Stimulated activated CD4-positive, alpha-beta T cell treated with anti-CD3 and anti-CD28 coated beads, Interleukin-1b, Interleukin-23, amount 100 ng/mL, for 48 hours (primary cell): ENCODE measurements at places on chromosomes 5 and 9.

DNA sequence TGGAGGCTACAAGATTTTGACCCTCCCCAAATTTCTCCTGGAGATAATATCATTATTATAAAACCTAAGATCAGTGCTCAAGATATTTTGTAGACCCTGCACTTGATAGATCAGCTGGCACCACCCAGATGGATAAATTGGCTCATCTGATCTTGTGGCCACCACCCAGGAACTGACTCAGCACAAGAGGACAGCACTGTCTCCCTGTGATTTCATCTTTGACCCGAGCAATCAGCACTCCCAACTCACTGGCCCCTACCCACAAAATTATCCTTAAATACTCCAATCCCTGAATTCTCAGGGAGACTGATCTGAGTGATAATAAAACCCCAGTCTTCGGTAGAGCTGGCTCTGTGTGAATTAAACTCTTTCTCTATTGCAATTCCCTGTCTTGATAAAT lies 34.5 kb upstream of the TENT2 start:
- no peak for DNase-seq

GRCh38 chr5:17203329-17204132 lies 13.9 kb upstream of the BASP1 start:
- no peak for DNase-seq

- DNase-seq = no peak
Observed at GRCh38 chr9:1071730-1072129, 21.6 kb downstream of the DMRT2 start.

GRCh38 chr5:117475919-117476318 lies 901.3 kb upstream of the SEMA6A start:
- no peak for DNase-seq

- DNase-seq = no peak
Observed at GRCh38 chr5:145855763-145856267, 17.0 kb downstream of the GRXCR2 start.

DNA sequence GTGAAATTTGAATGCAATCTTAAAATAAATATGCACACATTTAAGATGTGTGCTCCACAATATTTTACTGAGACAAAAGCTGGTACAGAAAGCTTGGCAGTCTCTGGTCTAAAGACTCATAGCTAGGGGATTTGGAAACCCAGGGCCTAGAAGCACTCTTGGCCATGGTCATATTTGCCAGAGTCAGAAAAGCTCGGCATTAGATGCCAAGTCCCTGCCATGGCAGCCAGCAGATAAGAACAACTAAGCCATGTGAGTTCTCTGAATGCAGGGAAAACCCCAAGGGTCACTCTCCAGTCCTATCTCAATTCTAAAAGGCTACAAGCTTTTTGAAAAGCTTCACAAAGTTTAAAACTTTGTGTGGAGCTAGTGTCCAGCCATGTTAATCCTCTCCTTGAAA lies 119.5 kb downstream of the FAM114A2 start:
- DNase-seq = no peak

GRCh38 chr5:97839341-97840086 lies 656.5 kb upstream of the RIOK2 start:
- DNase-seq = no peak

DNA sequence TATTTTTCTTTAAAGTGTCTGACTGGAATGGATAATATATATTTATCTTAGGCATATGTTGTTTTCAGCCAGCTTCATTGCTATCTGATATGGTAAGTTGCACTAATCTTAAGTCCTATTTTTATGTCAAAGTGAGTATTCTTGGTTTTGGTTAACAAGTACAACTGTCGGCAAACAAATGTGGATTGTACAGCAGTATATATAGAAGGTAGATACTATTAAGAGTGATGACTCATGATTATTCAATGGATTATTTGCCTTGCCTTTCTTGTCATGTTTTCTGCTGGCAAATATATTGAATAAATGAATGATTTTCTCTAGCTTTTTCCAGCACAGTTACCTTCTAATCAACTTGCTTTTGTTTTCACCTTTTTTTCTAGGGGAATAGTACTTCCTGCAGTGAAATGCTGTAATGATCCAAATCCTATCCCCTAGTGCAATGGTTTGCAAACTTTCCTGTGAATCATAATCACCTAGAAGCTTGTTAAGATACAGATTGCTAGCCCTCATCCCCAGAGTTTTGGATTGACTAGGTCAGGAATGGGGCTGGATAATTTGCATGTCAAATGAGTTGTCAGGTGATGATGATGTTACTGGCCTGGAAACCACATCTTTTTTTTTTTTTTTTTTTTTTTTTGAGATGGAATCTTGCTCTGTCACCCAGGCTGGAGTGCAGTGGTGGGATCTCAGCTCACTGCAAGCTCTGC lies 60.8 kb upstream of the ARRDC3 start:
- no peak for DNase-seq

DNA sequence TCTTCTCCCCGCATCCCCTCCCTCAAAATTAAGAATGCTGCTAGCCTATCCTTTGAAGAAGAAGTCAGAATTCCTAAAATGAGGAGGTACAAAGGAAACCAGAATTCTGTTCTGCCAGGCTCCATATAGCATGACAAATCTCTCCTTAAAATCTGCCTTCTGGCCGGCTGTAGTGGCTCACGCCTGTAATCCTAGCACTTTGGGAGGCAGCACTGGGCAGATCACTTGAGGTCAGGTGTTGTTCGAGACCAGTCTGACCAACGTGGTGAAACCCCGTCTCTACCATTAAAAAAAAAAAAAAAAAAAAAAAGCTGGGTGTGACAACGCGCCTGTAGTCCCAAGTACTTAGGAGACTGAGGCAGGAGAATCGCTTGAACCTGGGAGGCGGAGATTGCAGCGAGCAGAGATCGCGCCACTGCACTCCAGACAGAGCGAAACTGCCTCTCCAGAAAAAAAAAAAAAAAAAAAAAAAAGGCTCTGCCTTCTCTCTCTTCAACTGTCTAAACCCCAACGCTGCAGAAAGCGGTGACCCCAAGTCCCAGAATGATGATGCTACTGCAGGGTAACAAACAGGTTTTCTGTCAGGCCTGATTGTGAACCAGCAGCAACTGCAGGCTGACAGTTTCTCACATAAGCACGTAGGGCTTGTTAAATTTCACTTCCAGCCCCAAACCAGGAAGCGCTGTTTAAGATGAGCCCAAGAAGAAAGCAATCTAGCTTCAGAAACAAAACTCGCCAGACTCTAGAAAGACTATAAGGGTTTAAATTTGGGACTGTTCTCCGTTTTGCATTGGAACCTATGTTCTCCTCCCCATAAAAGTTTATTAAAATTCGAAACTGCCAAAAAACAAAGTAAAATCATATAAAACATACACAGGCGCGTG lies 963 bp upstream of the CAST start:
- peak; percentile 32 for DNase-seq

GRCh38 chr9:90898228-90898627 lies 96.6 kb downstream of the SYK start:
- no peak for DNase-seq

GRCh38 chr5:19240170-19240569 lies 747.8 kb downstream of the CDH18 start:
- no peak for DNase-seq

- DNase-seq = no peak
Observed at GRCh38 chr9:121952611-121953010, 140.5 kb downstream of the TTLL11 start.

- DNase-seq = no peak
Observed at GRCh38 chr5:156560002-156560401, 233.0 kb downstream of the SGCD start.

GRCh38 chr9:96317335-96317980 lies 15.5 kb upstream of the HSD17B3 start:
- peak; percentile 38 for DNase-seq
